Pulmonary artery endothelial cell (primary cell): ENCODE measurements at places on chromosomes 12 and 14. TPM values are rescaled to one million over a fixed set of nuclear protein-coding genes. Genes with fewer than 3 reads are reported as not detected.

Gene FAIM2
- not detected in 2 replicates for total RNA-seq

GRCh38 chr12:111846016-111846415, 4.0 kb downstream of the MAPKAPK5 start:
- no peak for DNase-seq

DNA sequence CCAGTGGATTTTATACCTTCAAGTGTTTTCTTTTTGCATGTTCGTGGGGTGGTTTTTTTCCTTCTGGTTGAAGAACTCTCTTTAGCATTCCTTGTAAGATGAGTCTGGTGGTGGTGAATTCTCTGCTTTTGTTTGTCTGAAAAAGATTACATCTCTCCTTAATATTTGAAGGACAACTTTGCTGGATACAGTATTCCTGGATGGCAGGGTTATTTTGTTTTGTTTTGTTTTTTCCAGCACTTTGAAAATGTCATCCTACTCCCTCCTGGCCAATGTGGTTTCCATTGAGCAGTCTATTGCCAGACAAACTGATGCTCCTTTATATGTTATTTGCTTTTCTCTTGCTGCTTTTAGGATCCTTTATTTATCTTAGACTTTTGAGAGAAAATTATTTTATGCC, 43.2 kb upstream of the ZFP36L1 start:
- DNase-seq, result no peak

- DNase-seq, result no peak
These were observed 214.9 kb upstream of the HMGA2 start for GRCh38 chr12:65609359-65609771.
